ENCODE measurements at places on chromosomes 1 and 21. TPM values are rescaled to one million over a fixed set of nuclear protein-coding genes. Genes with fewer than 3 reads are reported as not detected.

The DUSP12 gene
- 8.4 TPM for total RNA-seq

The ZNF593OS gene
- total RNA-seq = not detected

GRCh38 chr1:98921817-98922216, 82.8 kb downstream of the PLPPR5 start:
- no peak for DNase-seq

DNA sequence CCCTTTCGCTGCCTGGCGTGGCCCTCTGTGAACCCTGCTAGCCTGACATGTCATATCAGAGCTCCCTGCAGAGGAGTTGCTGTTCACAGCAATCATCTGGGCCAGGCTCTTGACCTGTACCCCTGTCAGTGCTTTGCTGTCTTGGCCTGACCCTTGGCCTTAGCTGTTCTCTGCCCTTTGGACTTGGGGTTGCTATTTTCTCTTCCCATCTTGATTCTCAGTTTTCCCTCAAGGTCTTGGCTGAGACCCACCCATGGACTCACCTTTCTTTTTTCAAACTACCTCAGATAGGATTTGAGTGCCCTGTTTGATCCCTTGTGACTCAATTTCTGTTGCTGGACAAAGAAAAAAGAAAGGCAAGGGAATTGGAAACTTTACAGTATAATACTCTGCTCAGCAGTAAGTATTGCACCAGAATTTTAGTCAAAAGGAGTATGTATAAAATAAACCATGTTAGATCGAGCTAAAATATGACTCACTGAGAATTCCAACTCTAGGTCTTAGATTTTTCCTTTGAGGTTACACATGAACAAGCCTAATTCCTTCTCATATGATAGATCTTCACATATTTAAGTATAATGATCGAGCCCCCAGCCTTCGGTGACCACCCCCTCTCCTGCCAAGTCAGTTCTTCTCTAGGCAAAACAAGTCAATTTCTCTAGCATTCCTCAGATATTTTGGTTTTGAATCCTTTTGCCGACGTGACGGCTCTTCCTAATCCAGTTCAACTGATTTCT, 110.5 kb downstream of the NGF start:
- DNase-seq = no peak

GRCh38 chr21:42554251-42554961, 40.8 kb downstream of the SLC37A1 start:
- peak; percentile 42 for DNase-seq

DNA sequence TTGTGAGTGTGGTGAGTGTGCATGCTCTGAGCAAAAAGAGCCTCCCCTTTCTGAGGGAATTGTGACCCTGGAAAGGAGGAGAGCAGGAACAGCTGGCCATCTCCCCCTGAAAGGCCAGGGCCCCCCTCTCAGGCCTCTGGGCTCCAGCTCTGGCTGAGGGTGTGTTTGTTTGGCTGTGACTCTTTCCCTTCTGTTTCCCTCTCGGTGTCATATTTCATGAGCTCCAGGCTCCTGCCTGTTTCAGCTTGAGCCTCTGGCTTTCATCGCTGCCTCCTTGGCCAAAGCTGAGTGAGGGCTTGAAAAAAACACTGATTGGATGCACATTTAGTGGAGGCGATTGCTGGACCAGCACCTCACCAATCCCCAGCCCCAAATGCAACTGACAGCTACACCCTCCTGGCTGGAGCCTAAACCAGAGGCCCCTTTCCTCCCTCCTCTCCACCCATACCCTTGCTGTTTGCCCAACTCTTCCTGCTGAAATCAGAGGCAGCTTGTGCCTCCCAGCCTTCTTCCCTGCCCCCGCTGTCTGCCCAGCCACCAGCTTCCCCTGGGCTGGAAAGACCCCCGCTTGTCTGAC, 64.1 kb downstream of the DDR2 start:
- DNase-seq = peak; percentile 78

GRCh38 chr1:181784039-181784683, 277.4 kb downstream of the ZNF648 start:
- no peak for DNase-seq

The S100A7A gene
- total RNA-seq = not detected

The TMEM269 gene
- not detected for total RNA-seq

GRCh38 chr21:14603202-14603601, 57.1 kb upstream of the SAMSN1 start:
- DNase-seq = no peak

- no peak for DNase-seq
Observed at GRCh38 chr1:236677641-236678235, 8.6 kb upstream of the ACTN2 start.

DNA sequence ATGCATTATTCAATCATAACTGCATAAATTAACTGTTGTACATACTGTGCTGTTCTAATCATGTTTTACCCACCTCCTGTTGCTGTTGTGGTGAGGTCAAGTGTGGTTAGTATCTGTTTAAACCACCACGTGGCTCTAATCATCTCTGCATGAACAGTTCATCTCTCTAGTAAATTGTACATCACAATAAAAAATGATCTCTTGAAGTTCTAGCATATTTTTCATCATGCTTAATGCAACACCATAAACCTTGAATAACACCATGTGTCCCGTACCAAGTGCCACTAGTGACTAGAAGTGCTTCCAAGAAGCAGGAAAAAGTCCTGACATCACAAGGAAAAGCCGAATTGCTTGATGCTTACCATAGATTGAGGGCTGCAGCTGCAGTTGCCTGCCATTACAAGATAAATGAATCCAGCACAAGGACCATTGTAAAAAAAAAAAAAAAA, 51.7 kb downstream of the SNRPE start:
- DNase-seq = no peak

DNA sequence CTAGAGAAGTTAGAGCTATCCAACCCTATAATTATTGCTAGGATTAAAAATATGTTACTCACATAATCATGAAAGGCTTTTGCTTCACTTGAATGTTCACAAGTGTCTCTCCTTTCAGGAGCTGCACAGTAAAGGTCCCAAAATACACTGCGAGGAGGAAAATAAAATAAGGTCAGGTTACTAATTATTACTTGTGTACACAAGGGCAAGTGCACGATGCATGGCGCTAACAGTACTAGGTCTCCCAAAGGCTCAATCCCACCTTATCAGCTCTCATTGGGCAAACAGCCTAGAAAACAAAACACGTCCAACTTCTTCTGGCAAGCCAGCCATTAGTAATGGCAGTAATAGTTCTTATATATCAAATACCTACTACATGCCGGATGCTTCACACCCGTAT, 4.4 kb downstream of the SSBP3 start:
- no peak for DNase-seq

GRCh38 chr1:86448670-86449069, 20.1 kb upstream of the CLCA1 start:
- no peak for DNase-seq

The NUF2 gene
- total RNA-seq = 1.0 TPM

The KCNJ6 gene
- not detected for total RNA-seq

- DNase-seq = peak; percentile 42
Observed at GRCh38 chr21:39564200-39564599, 48.5 kb upstream of the B3GALT5 start.

GRCh38 chr1:56297904-56298303, 281.5 kb downstream of the PLPP3 start:
- DNase-seq = no peak

DNA sequence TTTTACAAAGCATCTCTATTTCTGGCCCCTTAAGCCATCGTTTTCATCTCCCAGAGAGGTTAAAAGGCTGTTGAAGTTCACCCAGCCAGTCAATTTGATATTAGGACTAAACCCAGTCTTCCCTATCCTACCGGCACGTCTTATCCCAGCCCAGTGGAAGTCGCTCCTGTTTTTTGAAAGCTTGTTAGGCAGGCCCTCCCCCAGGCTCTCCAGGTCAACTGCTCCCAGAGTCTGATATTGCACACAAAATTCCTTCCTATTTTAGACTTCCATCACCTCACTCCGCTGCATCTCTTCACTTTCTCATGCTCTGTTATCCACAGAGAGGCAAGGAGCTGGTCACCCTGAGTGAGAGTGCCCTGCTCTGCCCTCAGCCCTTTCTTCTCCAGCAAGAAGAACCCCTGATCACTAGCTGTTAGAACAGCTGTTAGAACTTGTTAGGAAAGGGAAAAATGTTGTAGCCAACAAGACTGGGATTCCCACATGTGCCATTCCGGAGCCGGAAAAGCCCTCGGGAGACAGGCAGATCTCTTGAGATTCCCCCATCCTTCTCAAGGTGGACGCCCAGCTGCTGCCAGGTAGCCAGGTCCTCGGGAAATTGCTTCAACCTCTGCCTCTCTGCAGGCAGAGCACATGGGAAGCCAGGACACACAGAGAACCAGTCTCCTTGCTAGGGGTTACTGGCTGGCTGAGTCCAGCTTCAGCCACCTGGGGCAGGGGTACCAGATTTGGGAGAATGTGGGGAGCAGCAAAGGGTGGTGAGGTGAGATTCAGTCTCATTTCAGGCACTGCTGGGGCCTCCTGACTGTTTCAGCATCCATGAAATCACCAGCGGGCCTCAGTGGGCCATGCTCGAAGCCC, 25.7 kb downstream of the PLXNA2 start:
- no peak for DNase-seq

DNA sequence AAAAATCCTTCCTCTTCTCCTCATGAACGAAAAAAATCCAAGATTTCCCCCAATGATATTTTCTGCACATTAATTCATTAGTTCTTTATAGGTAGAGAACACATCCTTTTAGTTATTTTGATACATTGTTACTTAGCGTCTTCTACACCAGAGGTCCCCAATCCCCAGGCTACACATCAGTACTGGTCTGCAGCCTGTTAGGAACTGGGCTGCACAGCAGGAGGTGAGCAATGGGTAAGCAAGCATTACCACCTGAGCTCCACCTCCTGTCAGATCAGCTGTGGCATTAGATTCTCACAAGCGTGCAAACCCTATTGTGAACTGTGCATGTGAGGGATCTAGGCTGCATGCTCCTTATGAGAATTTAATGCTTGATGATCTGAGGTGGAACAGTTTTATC, 13.0 kb downstream of the EXTL2 start:
- DNase-seq = no peak

DNA sequence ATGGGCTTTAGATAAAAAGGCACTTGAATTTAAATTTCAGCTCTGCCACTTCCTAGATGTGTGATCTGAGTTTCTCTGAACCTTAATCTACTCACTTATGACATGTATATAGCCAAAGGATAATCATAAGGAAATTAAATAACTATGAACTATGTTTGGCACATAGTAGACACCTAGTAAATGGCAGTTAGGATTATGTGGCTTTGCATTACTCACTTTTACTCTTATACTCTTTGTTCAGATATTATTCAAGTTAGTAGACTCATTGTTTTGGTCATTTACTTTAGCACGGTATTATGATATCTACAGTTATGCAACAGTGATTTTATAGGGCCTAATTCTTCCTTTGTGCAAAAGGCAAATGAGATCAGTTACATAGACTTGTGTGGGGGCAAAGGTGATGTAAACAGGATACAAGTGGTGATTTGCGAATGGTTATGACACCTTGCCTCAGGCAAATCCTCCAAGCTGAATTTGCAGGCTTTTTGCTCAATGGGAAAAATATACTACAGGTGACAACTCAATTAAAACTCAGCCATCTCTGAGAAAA, 297.2 kb upstream of the PBX1 start:
- DNase-seq = no peak

DNA sequence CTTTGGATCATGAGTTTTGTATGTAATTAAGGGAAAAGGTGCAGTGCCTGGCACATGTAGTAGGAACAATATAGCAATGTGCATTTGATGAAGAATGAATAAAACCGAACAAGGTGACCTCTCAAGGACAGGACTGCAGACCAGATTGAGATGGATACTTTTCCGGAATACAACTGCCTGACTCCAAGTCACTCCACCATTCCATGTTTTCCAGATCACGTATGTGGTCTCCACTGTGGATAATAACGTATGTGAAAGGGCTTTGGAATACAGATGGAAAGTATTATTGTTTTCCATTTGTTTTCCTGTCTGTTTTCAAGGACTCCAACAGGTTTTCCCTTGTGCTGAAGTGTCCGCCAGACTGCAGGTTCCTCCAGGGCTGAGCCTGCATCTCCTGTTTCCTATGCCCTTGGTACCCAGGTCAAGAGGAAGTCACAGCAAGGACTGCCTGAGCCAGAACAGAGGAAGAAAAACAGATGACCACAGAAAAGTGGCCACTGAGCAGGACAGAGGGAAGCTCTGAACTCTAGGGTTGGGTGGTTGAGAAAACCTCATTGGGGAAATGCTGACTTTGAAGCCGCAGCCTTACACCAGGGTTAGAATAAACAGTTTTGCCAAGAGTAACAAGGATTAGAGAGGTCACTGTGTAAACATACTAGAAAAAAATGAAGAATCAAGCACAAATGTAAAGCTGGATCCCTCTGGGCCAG, 4.0 kb downstream of the CFAP45 start:
- DNase-seq = no peak

The YIPF1 gene
- 13.9 TPM for total RNA-seq

Data from left ventricle myocardium inferior (tissue), 1 donor.